Breast epithelium (tissue), 4 donors: ENCODE measurements at places on chromosomes 2 and 18. TPM values are rescaled to one million over a fixed set of nuclear protein-coding genes. Genes with fewer than 3 reads are reported as not detected.

The KATNAL2 gene
- total RNA-seq, result 9.1 TPM

The CEP192 gene
- 38.6 TPM for total RNA-seq

The SLC20A1 gene
- 46.8 TPM for total RNA-seq

The ARHGEF33 gene
- total RNA-seq, result 2.2 TPM

The ALPI gene
- not detected for total RNA-seq

The AFF3 gene
- 8.2 TPM for total RNA-seq

The REG3G gene
- not detected for total RNA-seq

The USP34 gene
- 260 TPM for total RNA-seq

The ACTG2 gene
- 3.8 TPM for total RNA-seq

The WNT10A gene
- not detected for total RNA-seq

The SGPP2 gene
- total RNA-seq, result 0.32 TPM

The PLGLB1 gene
- total RNA-seq, result 8.8 TPM

The LIMS4 gene
- 0.64 TPM for total RNA-seq

The ADAM23 gene
- total RNA-seq, result 0.66 TPM

The UGT1A8 gene
- total RNA-seq, result not detected

The OXER1 gene
- 1.0 TPM for total RNA-seq

The DNER gene
- total RNA-seq, result 1.6 TPM

The LBX2 gene
- total RNA-seq, result 4.6 TPM

The MYO5B gene
- 22.0 TPM for total RNA-seq

The RAD51AP2 gene
- total RNA-seq, result 0.29 TPM

The EVX2 gene
- not detected for total RNA-seq

The KIF5C gene
- total RNA-seq, result 13.3 TPM

The ST3GAL5 gene
- total RNA-seq, result 20.8 TPM

The GCKR gene
- total RNA-seq, result 3.9 TPM

The FHOD3 gene
- total RNA-seq, result 13.1 TPM
